ENCODE measurements at places on chromosomes 16 and 17. TPM values are rescaled to one million over a fixed set of nuclear protein-coding genes. Genes with fewer than 3 reads are reported as not detected.
A peak's percentile ranks its signal among the peaks of the same experiment; 100 is the strongest.

NXPH3 gene
- total RNA-seq, result 1.8 TPM

TLE7 gene
- not detected for total RNA-seq

PABPN1L gene
- total RNA-seq, result not detected

ZSCAN10 gene
- total RNA-seq, result not detected

PLA2G10 gene
- total RNA-seq, result not detected

DNA sequence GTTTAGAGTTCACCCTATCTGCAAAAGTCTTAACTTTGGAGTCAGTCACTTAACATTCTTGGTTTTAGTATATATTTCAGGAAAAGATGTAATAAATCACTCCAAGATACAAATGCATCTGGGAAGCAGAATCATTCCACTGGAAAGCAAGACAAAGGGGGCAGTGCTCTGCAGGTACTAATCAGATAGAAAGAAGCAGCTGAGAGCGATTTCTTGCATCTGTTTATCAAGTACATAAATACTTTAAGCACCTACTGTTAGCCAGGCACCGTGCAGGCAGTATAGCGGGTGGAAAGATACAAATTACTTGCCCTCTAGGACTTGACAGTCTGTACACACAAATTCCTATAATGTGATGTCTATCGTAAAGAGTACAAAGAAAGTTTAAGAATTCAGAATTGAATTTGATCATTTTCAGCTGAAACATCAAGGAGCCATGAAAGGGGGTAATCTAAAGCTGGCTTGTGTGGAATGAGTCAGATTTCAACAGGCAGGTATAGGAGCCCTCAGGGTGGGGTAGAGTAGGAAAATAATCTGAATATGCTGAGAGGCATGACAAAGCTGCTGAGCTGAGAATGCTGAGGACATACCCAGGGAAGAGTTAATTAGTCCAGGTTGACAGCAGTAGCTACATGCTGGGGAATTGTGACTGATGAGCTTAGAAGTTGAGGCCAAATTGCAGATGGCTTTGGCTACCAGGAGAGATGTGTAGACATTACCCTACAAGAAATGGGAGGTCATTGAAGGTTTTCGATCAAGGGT is 110.2 kb downstream of the CA10 start:
- H3K4me1 ChIP-seq, result no peaks in the 10 kb centered on the region
- DNase-seq, result no peak
- no peak overlapping the region for H3K27ac ChIP-seq
- no peak overlapping the region for H3K4me3 ChIP-seq
- no peaks in the 10 kb centered on the region for H3K36me3 ChIP-seq

DNA sequence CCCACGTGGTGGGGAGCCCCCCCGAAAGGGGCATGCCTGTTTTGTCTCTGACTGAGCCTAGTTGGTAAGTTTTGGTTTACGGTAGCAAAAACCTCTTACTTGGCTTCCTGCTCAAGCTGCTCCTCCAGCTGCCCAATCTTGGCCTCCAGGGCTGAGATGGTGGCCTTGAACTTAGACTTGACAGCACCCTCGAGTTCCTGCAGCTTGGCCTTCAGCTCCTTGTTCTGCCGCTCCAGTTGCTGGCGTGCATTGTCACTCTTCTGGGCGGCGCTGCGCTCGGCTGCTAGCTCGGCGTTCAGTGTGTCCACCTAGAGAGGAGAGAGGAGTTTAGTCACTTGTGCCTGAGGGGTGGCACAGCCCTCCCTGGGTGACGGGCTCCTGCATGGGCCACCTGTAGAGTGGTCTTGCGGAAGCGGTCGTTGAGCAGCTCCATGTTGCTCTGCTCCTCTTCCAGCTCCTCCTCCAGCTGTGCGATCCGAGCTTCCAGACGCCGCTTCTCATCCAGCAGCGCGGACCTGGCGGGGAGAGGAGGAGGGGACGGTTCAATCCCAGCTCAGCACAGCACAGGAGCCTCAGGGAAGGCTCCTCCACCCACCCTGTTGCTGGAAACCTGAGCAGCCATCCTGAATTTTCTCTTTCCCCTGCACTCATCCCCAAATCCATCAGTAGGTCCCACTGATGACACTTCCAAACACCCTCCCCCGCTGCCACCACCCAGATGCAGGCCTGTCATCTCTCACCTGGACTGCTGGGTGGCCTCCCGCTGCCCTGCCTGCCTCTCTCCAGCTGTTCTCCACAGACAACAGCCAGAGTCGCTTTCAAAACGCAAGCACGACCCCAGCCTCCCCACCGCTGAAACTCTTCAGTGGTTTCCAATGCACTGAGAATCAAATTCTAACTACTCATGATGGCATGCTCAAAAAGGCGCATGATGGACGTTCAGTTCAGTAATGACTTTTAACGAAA is 44.6 kb downstream of the NDEL1 start:
- no peak overlapping the region for H3K4me3 ChIP-seq
- no peaks in the 10 kb centered on the region for H3K27me3 ChIP-seq
- peaks cover 73% of the 10 kb centered on the region for H3K36me3 ChIP-seq
- H3K4me1 ChIP-seq, result peaks cover 15% of the 10 kb centered on the region

DNA sequence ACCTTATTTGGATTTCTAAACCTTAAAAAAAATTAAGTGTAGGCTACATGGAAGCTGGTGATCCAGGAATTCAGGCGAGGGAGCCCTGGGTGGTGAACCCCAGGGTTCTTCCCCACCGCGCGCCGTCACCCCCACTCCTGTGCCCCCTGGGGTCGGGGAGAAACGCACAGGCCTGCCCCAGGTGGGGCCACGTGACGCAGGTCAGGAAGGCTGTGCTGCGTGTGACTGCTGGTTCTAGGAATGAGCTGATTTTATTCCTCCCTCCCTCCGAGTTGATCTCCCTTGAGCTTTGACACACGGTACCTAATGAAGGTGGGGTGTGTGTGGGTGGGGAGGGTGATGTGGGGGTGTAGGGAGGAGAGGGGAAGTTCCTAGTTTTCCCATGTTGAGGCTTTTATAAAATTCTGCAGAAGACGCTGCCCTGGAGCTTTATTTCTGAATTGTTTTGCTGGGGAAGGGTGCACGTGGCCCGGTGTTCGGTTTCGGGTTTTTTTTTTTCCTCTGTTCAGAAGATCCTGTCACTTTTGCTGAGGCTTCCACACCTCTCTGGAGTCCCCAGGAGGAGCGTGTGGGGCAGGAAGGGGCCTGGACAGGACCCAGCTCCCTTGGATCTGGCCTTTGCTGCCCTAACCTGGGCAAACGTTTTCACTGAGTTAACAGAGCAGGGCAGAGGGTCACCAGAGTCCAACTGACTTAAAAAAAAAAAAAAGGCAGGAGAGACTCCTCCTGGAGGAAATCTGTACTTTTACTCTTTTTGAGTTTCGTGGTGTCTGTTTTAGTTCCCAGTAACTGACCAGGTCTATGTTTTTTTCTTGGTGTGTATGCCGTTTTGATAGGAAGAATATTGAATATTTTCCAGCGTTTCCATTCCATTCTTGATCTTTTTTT is 55.8 kb upstream of the GSE1 start:
- H3K4me1 ChIP-seq, result peaks cover 29% of the 10 kb centered on the region
- peak; percentile 94 for DNase-seq
- H3K27ac ChIP-seq, result peak overlapping the region; percentile 42
- no peaks in the 10 kb centered on the region for H3K36me3 ChIP-seq
- peak overlapping the region; percentile 90 for H3K4me3 ChIP-seq

- no peak overlapping the region for H3K4me3 ChIP-seq
- peaks cover 8% of the 10 kb centered on the region for H3K4me1 ChIP-seq
- DNase-seq, result no peak
- H3K27ac ChIP-seq, result no peak overlapping the region
Measured at GRCh38 chr16:72639494-72639893, 408.4 kb downstream of the ZFHX3 start.

DNA sequence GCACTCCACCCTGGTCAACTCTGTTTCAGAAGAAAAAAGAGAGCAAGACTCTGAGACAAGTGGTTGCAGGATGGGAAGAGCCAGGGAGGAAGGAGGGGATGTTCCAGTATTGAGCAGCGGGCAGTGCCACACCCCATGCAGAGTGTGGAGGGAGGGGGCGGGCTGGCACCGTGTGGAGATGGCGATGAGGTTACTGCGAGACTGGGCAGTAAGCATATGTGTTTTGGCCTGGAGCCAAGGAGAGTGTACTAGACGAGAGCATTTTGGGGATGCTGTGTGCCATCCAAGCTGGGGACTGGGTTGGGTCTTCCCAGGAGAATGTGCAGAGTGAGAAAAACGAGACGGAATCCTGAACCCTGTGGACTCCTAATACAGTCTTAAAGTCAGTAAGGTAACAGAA is 3.4 kb downstream of the TBC1D24 start:
- no peak for DNase-seq
- no peaks in the 10 kb centered on the region for H3K36me3 ChIP-seq
- H3K4me3 ChIP-seq, result no peak overlapping the region
- H3K27me3 ChIP-seq, result no peaks in the 10 kb centered on the region
- no peak overlapping the region for H3K27ac ChIP-seq

DNA sequence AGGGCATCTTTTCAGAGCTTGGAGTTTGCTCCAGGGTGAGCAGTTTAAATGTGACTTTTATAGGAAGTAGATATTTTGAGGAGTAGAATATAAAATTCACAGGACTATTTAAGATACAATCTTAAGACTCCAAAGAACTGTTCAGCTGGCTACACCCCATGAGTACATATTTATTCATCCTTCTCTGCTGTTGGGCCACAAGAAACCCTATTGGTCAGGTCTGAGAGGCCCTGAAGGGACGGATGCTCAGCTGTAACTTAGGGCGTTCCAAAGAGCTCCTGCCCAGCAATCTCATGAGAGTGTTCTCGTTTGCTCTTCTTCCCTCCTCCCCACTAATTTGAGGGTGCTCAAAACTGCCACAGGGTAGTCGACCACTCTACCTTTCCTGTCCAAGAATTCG is 7.3 kb downstream of the ST6GALNAC2 start:
- H3K4me3 ChIP-seq, result no peak overlapping the region
- no peaks in the 10 kb centered on the region for H3K36me3 ChIP-seq
- no peak overlapping the region for H3K27ac ChIP-seq

- H3K4me3 ChIP-seq, result no peak overlapping the region
- H3K4me1 ChIP-seq, result peaks cover 33% of the 10 kb centered on the region
- DNase-seq, result no peak
- H3K27me3 ChIP-seq, result no peaks in the 10 kb centered on the region
- no peaks in the 10 kb centered on the region for H3K36me3 ChIP-seq
Measured at GRCh38 chr16:85380905-85381737, 232.0 kb upstream of the GSE1 start.

DNA sequence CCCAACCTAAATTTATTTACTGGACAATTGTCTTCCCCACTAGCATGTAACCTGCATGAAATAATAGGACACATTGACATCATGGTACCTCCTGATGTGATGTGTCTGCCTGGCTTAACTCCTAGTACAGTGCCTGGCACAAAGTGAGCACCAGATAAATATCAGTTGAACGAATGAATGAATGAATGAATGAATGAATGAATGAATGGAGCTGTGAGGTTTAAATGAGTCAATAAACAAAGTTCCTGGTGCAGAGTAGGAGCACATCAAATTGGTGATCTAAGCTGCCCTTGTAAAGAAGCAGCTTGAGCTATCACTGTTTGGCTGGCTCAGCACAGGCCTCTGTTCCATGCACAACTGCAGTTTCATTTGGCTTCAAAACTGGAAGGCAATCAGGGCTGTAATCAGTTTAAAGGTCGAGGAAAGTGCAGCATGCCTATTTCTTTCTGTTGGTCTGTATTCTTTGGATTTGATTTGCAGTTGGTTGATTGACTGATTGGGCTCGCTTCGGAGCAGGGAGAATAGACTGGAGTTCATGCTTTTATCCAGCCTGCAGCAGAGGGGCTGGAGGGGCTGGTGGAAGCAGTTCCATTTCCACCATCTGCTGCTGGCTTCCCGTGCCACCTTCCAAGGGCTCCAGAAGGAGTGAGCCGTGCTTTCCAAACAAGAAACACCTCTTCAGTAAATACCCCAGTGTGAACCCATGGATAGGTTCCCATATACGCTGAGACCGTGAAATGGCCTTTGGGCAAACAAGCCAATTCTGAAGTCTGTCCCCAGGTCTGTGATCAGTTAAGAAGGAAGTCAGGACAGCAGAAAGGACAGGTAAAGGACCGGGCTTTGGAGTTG is 54.6 kb downstream of the GPRC5B start:
- H3K27ac ChIP-seq, result no peak overlapping the region
- no peaks in the 10 kb centered on the region for H3K27me3 ChIP-seq
- DNase-seq, result no peak

- no peaks in the 10 kb centered on the region for H3K36me3 ChIP-seq
- H3K4me1 ChIP-seq, result no peaks in the 10 kb centered on the region
- no peak for DNase-seq
Measured at GRCh38 chr16:6864671-6865070, 468.0 kb upstream of the RBFOX1 start.

- H3K27me3 ChIP-seq, result no peaks in the 10 kb centered on the region
- H3K4me1 ChIP-seq, result peaks cover 6% of the 10 kb centered on the region
- H3K36me3 ChIP-seq, result peaks cover 24% of the 10 kb centered on the region
- H3K4me3 ChIP-seq, result no peak overlapping the region
- no peak for DNase-seq
Measured at GRCh38 chr17:67126983-67127382, 82.6 kb downstream of the CACNG1 start.

- DNase-seq, result no peak
- H3K27me3 ChIP-seq, result no peaks in the 10 kb centered on the region
- H3K4me1 ChIP-seq, result peaks cover 29% of the 10 kb centered on the region
- peak within 1 kb of the TSS; percentile 99 for H3K4me3 ChIP-seq
Measured at GRCh38 chr17:5485270-5486205, at the start of gene DERL2. Gene DERL2, minus strand, starts transcription at chr17:5486178. Its CDS starts 17 bp downstream, at chr17:5486161.

- no peak overlapping the region for H3K27ac ChIP-seq
- no peak for DNase-seq
- H3K4me1 ChIP-seq, result no peaks in the 10 kb centered on the region
Measured at GRCh38 chr17:18280766-18281371, 20.4 kb downstream of the MIEF2 start.

DNA sequence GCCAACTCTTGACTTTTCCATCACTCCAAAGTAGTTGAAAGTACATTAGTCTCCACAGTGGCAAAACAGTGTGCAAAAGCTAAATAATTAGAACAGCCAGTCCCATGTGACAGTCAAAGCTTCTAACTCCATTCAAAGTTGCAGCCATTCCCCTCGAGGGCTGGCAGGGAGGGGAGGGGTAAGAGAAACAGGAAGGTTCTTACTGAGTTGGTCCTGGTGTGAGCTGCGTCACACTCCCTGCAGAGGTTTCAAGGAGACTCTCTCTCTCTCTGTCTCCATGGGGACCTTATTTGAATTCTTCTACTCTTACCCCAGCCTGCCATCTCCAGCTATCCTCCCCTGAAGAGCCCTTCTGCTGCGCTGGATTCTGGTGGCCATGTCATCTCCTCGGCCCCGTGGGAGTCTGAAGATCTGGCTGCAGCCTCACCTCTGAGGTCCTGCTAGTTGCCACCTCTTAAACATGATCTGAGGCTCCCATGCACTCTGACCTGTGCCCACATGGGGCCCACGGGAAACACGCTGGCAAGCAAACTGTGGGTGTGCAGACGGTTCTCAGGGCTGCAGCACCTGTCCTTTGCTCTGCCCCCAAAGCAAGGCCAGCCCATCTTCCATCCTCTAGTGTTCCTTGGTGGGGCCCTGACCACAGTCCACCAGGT is 23.3 kb upstream of the STH start:
- peak; percentile 36 for DNase-seq
- H3K4me3 ChIP-seq, result no peak overlapping the region
- H3K4me1 ChIP-seq, result no peaks in the 10 kb centered on the region
- H3K27ac ChIP-seq, result no peak overlapping the region
- no peaks in the 10 kb centered on the region for H3K36me3 ChIP-seq
